ENCODE measurements at places on chromosomes 7 and 10. TPM values are rescaled to one million over a fixed set of nuclear protein-coding genes. Genes with fewer than 3 reads are reported as not detected.

DNA sequence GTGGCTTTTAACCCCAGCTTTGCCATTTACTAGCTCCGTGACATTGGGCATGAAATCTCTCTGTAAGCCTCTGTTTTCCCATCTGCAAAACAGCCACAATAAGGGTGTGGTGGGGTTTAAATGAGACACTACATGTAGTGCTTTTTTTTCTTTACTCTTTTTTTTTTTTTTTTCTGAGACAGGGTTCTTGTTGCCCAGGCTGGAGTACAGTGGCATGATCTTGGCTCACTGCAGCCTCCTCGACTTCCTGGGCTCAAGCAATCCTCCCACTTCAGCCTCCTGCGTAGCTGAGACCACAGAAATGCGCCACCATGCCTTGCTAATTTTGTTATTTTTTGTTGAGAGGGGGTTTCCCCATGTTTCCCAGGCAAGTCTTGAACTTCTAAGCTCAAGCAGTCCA, 8.3 kb upstream of the DENND10 start:
- no peak for DNase-seq

Gene MOGAT3
- not detected for total RNA-seq

Gene C10orf67
- total RNA-seq: 0.27 TPM

GRCh38 chr7:15397922-15398760, 163.7 kb downstream of the AGMO start:
- no peak for DNase-seq

DNA sequence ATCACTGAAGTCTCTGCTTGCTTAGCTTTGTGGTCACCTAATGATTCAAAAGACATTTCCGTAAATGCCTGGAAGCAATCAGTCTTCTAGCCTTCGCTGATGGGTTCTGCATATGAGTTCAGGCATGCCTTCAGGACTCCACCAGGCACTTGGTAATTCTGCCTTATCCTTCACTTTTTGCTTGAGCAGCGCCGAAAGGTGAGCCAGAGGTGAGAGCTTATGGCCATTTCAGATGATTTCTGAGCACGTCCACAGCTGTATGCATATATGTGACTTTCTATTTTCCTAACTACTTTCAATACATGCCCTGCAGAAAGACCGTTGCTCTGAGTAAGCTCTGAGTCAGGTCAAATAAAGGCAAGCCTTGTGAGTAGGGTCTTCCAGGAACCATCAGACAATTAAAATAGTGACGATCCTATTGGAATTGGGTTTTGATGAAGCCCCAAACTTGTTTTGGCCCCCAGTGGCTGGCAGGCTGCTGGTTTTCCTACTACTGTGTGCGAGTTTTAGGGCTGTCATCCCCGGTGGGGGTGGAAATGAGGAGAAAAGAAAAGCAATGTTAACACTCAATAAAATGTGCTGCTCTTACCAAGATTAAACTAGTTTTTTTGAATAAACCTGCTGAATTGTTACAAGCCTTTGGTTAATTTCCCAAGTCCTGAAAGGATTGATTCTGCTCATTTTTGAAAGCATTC, 154.4 kb upstream of the AKR1E2 start:
- no peak for DNase-seq

GRCh38 chr10:42744134-42744701, 38.4 kb upstream of the BMS1 start:
- no peak for DNase-seq

Gene COBL
- 6.1 TPM for total RNA-seq

Gene ST8SIA6
- 2.3 TPM for total RNA-seq

All from esophagus squamous epithelium (tissue), 5 donors.